ENCODE measurements at places on chromosomes 11 and 22. TPM values are rescaled to one million over a fixed set of nuclear protein-coding genes. Genes with fewer than 3 reads are reported as not detected.
A peak's percentile ranks its signal among the peaks of the same experiment; 100 is the strongest.

- H3K27ac ChIP-seq: peak overlapping the region; percentile 78
- H3K4me3 ChIP-seq: peak overlapping the region; percentile 90
- H3K27me3 ChIP-seq: peaks cover 16% of the 10 kb centered on the region
- peaks cover 41% of the 10 kb centered on the region for H3K4me1 ChIP-seq
- peaks cover 8% of the 10 kb centered on the region for H3K36me3 ChIP-seq
These were observed 5.2 kb downstream of the SLC25A1 start for GRCh38 chr22:19173047-19174035.

Gene BTG4
- total RNA-seq: not detected

Gene OR5P2
- not detected for total RNA-seq

DNA sequence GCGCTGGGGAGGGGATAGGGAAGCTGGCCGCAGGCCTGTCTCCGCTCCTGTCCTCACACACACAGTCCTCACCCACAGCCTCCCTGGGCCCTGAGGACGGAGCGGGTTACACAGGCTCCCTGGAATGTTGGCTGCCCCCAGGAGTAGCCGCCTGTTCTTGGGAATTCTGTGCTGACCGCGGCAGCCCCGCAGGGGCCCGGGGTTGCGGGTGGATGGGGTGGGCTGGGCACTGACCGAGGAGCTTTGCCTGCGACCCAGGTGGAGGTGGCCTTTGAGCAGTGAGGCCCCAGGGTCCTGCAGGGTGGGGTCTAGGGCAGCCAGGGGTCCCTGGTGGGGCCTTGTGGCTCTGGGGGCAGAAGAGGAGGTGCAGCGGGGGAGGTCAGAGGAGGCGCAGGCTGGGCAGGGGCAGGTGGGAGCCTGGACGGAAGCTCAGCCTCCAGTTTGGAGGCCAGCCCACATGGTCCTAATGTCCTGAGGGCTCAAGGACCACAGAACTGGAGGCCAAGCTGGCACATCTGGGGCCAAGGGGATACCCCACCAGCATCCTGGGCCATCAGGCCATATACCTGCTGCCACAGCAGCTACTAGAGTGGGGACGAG is 6.6 kb upstream of the MRGPRG start:
- no peaks in the 10 kb centered on the region for H3K36me3 ChIP-seq
- no peak overlapping the region for H3K27ac ChIP-seq
- DNase-seq: no peak
- H3K4me3 ChIP-seq: no peak overlapping the region
- H3K4me1 ChIP-seq: peaks cover 9% of the 10 kb centered on the region

Gene BRMS1
- total RNA-seq: 30.2 TPM

DNA sequence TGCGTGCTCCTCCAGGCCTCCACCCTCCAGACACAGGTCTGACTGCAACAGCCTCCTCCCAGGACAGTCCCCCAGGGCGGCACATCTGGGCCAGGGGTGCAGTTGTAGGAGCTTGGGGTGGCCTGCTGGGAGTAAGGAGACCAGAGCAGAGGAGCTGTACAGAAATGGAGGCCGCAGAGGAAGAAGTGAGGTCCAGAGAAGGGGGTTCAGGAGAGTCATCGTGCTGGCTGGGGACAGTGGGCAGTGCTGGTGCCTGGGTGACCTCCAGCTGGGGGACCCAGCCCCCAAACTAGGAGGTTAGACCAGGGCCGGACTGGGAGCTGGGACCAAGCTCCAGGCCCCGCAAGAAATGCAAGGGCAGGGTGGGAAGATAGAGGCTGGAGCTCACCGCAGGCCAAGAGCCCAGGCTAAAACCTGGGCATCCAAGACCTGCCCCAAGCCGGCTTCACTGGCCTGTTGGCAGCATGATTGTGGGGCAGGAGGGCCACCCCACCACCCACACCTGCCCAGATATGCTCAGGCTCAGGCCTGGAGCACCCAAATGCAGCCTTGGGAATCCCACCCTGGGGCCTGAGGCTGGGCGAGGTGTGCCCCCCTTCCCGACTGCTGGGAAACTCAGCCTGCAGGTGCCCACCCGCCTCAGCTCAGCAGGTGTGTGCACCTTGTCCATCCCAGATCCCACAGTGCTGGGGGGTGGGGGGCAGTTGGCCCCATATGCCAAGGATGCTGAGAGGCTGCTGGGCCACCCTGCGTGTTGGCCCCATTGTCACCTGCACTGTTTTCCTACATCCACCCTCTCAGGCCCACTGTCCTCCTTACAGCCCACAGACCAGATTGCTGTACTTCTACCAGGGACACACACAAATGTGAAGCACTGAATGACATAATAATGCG is 96.9 kb downstream of the MORC2 start:
- H3K27ac ChIP-seq: no peak overlapping the region
- no peaks in the 10 kb centered on the region for H3K4me1 ChIP-seq
- no peaks in the 10 kb centered on the region for H3K27me3 ChIP-seq
- H3K4me3 ChIP-seq: no peak overlapping the region
- DNase-seq: no peak
- no peaks in the 10 kb centered on the region for H3K36me3 ChIP-seq

DNA sequence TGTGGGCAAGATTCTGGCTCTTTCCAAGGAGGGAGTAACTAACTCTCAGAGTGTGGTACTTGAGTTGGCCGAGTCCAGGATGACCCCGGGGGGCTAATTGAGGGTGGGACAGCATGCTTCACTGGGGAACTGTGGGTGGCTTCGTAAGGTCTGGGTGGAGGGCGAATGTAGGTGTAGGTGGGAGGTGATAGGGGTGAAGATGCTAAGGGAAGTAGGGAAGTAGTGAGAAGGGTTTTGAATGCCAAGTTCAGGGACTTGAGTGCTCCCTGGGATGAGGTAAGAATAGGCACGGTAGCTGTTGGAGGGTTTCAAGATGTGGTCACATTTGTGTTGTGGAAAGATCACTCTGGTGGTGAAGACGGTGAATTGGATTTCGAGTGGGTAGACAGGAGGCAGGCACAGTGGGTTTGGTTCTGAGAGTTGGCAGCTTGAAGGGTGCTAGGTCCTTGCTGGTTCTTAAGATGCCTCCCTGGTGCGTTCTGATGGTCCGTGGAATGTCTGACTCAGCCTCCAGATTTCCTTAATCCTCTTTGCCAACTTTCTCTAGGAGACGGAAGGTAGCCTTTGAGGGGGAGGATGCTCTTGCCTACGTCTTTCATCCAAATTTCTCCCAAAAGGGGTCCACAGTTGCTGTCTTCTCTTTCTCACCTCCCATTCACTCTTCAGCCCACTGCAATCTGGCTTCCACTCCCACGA is 2.5 kb upstream of the DNAL4 start:
- H3K36me3 ChIP-seq: no peaks in the 10 kb centered on the region
- H3K4me1 ChIP-seq: peaks cover 27% of the 10 kb centered on the region
- H3K4me3 ChIP-seq: no peak overlapping the region
- H3K27ac ChIP-seq: no peak overlapping the region
- no peaks in the 10 kb centered on the region for H3K27me3 ChIP-seq

GRCh38 chr11:35951680-35952079 is 7.8 kb downstream of the LDLRAD3 start:
- no peak overlapping the region for H3K27ac ChIP-seq
- H3K27me3 ChIP-seq: peaks cover 15% of the 10 kb centered on the region
- no peak for DNase-seq
- H3K36me3 ChIP-seq: no peaks in the 10 kb centered on the region
- no peaks in the 10 kb centered on the region for H3K4me1 ChIP-seq

DNA sequence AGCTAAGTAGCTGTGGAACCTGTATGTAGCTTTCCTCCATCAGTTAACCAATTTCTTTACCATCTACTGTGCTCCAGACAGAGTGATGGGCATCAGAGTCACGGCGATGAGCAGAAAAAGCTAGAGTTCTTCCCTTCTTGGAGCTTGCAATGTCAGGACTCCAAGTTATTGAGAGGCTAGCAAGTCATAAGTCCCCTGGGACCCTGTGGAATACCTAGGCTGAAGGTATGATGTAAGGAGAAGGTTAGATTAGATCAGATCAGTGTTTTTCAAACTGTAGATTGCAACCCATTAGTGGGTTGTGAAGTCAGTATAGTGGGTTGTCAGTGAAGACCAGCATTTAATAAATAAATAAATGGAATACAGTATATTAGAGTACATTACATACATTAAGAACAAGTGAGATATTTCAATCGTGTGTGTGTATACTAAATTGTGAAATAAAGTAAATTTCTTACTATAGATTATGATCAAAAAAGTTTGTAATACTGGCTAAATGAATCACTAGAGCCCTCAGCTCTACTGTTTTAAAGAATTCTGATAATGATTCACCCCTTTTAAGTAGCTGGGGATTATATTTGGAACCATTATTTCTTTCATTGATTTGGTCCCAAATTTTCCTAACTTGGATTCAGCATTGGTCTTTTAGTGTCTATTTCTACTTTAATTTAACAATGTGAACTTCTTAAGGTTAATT is 52.3 kb downstream of the RASSF10 start:
- H3K27ac ChIP-seq: no peak overlapping the region
- H3K4me1 ChIP-seq: no peaks in the 10 kb centered on the region
- H3K27me3 ChIP-seq: peaks cover 11% of the 10 kb centered on the region
- no peak overlapping the region for H3K4me3 ChIP-seq

Gene OR51B2
- total RNA-seq: not detected

GRCh38 chr22:40310768-40311120 is 35.6 kb upstream of the ADSL start:
- no peak overlapping the region for H3K4me3 ChIP-seq
- peaks cover 51% of the 10 kb centered on the region for H3K36me3 ChIP-seq
- H3K4me1 ChIP-seq: peaks cover 26% of the 10 kb centered on the region
- DNase-seq: no peak

DNA sequence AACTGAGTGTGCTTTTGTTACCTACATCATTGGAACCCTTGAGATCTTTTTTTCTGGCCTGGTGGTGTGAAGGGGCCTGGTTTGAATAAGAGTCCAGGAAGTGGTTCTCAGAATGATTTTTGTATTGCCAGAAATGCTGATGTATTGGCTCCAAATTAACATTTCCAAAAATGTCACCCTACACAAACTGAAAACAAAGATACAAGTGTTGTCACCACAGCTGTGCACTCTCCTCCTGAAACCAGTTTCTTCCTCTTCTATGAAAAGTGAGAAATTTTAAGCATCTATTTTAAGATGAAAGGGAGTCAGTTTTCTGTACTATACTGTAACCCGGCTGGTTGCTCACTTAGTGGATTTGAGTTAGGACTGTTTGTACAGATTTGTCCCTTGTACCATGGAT is 218.8 kb downstream of the PGR start:
- H3K4me3 ChIP-seq: no peak overlapping the region
- no peak for DNase-seq
- H3K27me3 ChIP-seq: no peaks in the 10 kb centered on the region
- H3K27ac ChIP-seq: no peak overlapping the region

DNA sequence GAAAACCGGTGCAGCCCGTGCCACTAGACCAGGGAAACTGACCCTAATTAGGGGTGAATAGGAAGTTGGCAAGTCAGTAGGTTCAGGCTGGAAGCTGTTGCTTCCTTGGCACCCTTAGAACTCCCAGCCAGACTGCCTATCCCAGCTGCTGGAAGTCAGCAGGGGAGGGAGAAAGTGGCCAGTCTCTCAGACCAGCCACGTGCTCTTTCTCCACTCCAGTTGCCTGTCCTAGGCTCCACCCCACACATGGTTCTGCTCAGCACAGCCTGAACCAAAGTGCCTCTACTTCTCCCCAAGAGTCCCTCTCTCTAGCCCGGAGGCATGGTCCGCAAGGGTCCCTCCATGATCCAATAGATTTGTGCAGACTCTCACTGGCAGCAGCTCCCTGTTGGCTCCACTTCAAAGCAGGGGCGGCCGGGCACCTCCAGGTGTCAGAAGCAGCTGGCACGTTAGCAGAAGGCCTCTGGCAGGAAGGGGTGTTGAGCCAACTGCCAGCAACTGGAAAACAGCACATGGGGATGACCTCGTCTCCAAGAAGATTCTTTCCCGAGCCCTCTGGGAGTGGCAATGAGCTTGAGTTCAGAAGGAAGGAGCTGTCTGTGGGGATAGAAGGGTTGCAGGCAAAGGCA is 27.7 kb downstream of the ARFGAP2 start:
- no peaks in the 10 kb centered on the region for H3K36me3 ChIP-seq
- no peak overlapping the region for H3K4me3 ChIP-seq
- no peak for DNase-seq
- H3K27ac ChIP-seq: no peak overlapping the region
- no peaks in the 10 kb centered on the region for H3K27me3 ChIP-seq
- peaks cover 9% of the 10 kb centered on the region for H3K4me1 ChIP-seq

Gene PRSS23
- total RNA-seq: 0.62 TPM

GRCh38 chr11:68695531-68695930 is 11.2 kb downstream of the GAL start:
- DNase-seq: no peak
- H3K27ac ChIP-seq: no peak overlapping the region
- no peak overlapping the region for H3K4me3 ChIP-seq
- H3K27me3 ChIP-seq: peaks cover 4% of the 10 kb centered on the region
- H3K4me1 ChIP-seq: peaks cover 10% of the 10 kb centered on the region

DNA sequence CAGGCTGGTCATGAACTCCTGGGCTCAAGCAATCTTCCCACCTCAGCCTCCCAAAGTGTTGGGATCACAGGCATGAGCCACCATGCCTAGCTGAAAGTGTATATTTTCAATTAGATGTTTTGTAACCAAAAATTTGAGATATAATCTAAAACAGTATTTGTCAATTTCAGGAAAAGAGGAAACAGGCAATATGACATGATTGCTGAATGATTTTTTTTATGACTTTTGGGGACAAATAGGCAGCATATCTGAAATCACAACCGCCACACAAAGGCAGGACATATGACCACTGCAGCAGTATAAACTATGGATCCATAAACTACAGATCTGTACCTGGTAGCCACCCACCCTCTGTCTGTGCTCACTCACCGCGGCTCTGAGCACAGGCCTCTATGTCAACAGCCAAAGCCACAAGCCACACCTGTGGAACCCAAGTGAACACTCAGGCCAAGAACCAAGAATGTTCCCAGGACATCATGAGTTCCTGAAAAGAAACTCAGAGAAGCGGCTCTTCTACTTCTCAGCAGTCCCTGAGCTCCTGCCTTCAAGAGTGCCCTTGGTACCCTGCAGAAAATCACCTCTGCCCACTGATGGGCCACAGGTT is 22.5 kb downstream of the PISD start:
- no peak for DNase-seq
- no peak overlapping the region for H3K4me3 ChIP-seq
- H3K4me1 ChIP-seq: peaks cover 51% of the 10 kb centered on the region
- peak overlapping the region; percentile 63 for H3K27ac ChIP-seq

Gene DGAT2
- 1.4 TPM for total RNA-seq

DNA sequence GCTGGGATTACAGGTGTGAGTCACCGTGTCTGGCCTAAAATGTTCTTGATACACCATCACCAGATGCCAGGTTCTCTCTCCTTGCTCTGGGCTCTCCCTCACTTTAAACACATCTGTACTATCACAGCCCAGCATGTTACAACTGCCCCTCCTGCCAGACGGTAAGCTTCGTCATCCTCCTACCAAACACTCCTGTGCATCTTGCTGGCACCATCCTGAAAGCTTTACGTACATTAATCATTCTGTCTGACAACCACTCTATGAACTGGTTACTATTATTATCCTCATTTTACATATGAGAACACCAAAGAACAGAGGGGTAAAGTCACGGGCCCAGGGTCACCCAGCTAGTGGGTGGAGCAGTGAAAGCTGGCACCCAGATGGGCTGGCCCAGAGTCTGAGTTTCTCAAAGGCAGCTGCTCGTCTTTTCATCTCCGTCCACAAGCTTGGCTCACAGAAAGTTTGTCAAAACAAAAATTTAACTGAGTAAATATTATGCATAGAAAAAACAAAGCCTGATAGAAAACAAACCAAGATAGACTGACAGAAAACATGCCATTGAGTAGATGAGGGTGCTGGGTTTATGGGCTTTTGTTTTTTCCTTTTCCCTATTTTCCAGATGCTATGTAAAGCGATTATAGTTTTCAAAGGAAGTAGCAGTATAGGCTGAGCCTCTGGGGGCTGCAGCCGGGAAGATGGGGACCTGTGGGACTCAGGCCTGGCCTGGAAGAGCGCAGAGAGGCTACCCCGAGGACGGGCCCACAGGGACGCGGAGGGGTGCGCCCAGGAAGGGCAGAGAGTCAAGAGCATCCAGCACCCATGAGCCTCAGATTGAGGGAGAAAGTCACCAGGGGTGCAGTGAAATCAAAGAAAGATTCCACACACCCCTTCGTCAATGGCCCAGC is 9.5 kb downstream of the PLA2G6 start:
- no peak for DNase-seq
- no peak overlapping the region for H3K27ac ChIP-seq
- H3K4me1 ChIP-seq: peaks cover 14% of the 10 kb centered on the region
- H3K27me3 ChIP-seq: no peaks in the 10 kb centered on the region
